ENCODE measurements at places on chromosomes 6 and 20.

GRCh38 chr6:34346175-34347119, 46.0 kb downstream of the NUDT3 start:
- no peak for DNase-seq

DNA sequence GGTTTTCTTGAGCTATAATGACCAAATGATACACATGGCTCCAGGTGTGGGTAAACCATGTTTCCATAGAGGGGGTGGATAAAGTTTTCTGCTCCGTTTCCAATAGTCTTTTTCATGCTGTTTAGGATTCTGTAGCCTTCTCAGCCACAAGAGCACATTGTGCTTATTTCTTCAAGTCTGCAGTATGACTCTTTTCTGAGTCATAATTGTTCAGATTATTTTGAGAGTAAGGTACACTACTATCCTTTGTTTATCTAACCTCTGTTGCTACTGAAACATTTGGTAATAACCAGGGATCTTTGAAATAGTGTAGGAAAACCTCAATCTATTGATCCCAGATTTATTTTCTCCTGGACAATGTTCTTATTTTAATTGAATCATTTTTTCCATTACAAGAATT, 247.9 kb upstream of the BMP2 start:
- DNase-seq = peak; percentile 47

DNA sequence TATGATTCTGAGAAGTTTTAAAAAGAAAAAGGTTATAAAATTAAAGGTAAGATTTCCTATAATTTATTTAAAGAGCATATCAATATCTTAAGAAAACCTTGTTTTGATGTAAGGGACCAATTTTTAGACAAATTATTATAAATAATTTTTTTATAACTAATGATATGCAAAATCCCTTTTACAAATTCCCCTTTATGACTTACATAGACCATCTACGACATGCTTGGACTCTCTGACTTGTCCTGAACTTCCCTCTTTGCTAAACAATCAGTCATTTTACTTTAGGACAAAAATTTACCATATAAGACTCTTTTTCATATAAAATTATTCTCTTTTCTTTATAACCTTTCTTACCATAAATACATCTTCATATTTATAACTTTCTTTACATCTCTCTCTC, 15.3 kb upstream of the ANGPT4 start:
- DNase-seq = no peak

- DNase-seq = no peak
These were observed 55.9 kb upstream of the NAA20 start for GRCh38 chr20:19961293-19961692.

GRCh38 chr6:83556871-83557270, 44.5 kb downstream of the PRSS35 start:
- DNase-seq = no peak

- no peak for DNase-seq
These were observed 119.0 kb downstream of the ADGRG6 start for GRCh38 chr6:142420802-142421201.

DNA sequence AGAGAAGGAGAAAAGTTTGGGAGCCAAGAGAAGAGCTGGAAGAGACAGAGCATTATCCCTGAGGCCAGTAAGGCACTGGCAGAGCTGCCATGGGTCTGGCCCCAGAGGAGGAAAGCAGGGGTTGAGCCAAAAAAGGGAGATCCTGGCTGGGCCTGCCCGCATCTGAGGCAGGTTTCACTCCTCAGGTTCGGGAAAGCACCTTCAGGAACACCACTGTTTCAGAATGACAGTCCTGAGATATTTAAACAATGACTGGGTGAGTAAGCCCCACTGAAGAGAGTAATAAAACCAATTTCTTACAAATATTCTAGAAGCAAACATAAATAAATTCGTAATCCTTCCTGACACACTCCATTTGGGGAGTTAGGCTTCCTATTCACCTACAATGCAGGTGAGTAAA, 152.2 kb downstream of the BACH2 start:
- DNase-seq = no peak

DNA sequence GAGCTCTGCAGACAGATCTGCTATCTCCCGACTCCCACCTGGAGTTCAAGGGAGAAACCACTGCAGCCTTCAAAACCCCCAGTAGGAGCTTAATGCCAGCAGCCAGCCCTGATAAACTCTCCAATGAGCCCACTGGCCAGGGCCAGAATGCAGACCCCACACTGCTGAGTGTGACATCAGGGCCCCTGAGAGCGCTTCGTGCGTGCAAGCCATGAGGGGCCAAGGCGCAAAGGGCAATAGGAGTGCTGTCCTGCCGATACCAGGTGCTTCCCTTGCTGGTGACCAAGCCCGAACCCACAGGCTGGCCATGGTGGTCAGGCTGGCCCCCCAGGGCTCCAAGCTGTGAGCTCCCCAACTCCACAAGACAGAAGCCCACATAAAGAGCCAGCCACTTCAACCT, 33.2 kb upstream of the CST7 start:
- no peak for DNase-seq

- DNase-seq = peak; percentile 74
These were observed 80.4 kb upstream of the BTN3A2 start for GRCh38 chr6:26284537-26285142.

DNA sequence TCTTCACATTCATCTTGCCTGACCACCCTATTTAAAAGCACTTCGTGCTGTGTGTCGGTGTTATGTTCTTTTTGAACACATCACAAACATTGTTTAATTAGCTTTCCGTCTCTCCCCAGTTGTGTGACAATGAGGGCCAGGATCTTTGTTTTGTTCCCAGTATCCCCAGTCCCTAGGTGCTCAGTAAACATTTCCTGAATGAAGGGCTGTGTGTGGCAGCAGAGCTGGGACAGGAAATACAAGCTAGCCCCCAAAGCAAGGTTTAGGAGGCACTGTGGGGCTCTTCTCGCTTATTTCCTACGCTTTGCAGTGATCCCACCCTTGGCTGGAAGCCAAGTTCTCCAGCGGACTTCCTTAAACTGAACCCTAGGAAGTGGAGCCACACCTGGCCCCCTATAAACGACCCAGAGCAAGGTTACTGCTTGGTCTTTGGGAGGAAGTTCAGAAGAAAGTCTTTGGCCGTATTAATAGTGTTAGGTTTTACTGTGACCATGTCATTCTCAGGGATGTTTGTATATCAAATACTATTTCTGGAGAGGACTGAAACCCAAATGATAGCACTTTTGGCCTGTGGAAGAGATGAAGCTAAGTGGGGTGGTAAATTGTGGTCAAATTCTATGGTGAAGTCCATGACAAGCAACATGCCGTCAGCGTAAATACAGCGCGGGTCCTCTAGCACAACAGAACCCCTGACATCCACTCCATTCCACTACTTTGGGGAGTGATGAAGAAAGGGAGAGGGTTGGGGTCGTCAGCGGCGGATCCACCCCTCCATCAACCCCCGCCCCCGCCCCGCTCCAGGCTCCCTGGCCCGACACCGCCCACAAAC, 570 bp upstream of the FANCE start:
- peak; percentile 28 for DNase-seq

- DNase-seq = no peak
These were observed 74.4 kb downstream of the SMOC2 start for GRCh38 chr6:168515376-168515775.

DNA sequence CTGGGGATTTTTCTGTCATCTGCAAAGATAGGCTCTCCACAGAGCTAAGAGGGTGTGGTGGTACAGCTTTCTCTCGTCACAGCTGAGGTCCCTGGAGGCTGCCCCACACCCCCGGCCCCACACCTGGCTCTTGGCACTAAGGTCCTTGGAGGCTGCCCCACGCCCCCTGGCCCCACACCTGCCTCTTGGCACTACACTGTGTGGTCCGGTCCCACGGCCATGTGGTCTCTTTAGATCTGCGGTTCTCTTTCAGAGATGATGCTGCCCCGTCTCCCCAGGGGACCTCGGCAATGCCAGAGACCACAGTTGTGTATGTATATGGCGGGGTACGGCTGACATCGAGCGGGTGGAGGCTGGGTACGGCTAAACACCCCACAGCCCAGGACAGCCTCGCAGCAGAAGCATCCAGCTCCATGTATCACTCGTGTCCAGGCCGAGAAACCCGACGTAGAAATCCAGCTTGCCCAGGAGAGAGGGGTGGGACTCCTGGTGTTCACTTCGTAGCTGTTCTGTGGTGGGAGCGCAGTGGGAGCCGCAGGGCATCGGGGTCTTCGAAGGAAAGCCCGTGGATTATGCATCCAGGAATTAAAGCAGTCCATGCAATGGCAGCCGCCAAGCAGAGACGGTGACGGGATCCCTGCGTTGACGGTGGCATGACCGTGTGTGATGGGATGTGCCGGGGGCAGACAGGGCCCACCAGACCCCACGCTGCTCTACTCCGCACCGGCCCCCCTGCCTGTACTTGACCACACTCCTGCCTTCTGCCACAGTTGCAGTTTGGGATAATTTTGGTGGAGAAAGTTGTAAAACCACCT, 292.1 kb downstream of the CDH4 start:
- DNase-seq = no peak
